ENCODE measurements at places on chromosomes 4 and X. TPM values are rescaled to one million over a fixed set of nuclear protein-coding genes. Genes with fewer than 3 reads are reported as not detected.

DNA sequence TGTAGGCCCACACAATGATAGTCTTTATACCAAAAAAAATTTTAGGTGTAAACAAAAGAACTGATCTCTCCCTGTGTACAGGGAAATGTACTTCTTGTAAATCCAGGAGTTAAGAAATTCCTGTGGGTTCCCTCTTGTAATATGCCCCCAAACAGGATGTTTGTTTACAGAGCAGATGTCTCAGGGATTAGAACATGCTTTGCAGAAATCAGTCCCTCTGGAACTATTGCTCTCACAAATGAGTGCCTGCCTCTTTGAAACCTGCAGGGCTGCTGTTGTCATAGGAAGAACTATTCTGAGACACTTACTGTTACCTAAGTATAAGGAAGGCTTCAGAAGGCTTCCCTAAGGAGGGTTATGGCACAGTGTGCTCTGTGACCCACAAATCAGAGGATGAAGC, 35.6 kb downstream of the PAK3 start:
- DNase-seq = no peak

DNA sequence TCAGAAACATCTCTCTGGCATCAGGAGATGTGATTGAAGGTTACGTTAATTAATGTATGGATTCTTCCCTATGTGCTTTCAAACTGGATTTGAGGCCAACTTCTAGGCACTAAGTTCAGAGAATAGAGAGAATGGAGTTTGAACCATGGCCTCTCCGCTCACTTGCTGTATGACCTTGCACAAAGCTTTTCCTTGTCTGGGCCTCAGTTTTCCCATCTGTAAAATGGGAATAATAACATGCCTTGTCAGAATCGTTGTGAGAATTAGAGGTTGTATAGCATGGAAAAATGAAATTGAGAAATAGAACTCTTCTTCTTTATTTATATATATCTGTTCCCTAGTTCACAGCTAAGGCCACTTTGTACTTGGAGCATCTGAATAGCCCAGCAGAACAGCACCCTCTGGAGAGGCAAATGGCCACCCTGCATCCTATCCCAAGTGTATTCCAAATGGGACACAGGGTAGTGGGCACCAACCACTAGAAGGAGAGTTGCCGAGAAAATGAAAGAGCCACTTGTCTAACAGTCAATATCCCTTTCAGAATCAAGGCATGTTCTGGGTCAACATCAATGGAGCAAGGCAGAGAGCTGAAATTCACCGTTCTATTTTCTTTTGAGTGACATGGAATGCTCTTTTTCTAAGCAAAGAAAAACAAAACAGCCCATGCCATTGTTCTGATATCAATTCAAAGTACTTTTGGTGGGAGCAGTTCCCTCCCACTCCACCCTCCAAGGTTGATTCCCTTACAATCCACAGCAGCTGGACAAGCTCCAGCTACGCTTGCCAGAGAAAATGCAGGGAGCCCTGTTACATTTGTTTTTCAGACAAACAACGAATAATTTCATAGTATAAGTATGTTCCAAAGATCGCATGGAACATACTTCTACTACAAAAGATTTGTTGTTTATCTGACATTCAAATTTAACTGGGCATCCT, 23.3 kb upstream of the MTM1 start:
- no peak for DNase-seq

GRCh38 chr4:53986062-53986461, 78.3 kb downstream of the CHIC2 start:
- no peak for DNase-seq

DNA sequence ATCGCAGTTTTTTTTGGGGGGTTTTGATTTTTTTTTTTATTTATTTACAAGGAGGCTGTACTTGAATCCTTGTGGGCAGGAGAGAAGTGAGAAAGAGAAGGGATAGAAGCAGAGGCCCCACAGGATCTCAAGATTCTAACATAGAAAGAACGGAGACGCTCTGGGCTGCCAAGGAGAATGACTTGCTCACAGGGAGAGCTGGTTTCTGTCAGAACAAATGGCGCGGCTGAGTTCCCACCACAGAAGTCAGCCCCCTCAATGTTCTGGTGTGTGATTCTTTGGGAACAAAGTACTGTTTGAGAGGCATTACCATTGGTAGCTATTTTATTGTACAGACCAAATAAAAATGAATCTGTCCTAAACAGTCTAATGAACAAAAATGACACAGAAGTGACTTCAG, 80.6 kb downstream of the ATXN3L start:
- DNase-seq = no peak

DNA sequence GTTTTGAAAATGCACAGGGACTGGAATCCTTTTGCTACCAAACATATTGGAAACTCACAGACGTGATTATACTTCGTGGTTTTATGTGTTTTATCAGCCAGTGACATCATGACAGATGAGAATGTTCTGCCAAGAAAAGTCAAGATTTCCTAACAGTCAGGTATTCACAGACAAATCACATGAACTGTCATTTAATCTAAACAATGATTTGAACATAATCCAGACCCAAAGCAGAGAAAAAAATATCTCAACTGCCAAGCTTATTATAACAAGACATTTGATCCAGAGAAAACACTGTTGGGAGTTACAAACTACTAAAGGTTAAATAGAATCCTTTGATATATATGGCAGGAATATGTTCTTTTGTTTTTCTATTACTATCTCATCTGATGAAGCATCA, 635.9 kb upstream of the FRG1 start:
- no peak for DNase-seq

- no peak for DNase-seq
These were observed 875.4 kb upstream of the PRKX start for GRCh38 chrX:4588893-4589292.

DNA sequence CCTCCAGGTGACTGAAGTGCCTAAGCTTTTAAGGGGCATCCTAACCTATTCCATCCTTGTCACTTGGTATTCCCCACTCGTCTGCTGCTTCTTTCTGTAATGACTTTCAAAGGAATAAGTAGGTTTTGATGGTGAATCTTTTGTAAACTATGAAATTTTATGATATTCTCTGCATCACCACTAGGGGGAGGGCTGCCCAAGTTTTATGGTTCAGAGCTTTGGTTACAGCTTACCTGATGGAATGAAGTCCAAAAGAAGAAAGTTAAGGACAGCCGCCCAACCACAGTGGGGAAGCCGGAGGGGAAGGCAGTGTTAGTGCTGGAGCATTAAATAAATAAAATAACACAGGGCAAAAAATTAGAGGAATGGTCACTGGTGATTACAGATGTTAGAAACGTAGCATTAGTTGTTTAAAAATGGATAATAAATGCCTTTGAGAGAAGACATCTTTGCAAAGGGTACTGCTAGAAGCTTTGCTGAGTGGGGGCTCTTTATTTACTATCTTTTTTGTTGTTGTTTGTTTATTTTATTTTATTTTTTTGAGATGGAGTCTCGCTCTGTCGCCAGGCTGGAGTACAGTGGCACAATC, 204.9 kb downstream of the GBA3 start:
- DNase-seq = no peak

DNA sequence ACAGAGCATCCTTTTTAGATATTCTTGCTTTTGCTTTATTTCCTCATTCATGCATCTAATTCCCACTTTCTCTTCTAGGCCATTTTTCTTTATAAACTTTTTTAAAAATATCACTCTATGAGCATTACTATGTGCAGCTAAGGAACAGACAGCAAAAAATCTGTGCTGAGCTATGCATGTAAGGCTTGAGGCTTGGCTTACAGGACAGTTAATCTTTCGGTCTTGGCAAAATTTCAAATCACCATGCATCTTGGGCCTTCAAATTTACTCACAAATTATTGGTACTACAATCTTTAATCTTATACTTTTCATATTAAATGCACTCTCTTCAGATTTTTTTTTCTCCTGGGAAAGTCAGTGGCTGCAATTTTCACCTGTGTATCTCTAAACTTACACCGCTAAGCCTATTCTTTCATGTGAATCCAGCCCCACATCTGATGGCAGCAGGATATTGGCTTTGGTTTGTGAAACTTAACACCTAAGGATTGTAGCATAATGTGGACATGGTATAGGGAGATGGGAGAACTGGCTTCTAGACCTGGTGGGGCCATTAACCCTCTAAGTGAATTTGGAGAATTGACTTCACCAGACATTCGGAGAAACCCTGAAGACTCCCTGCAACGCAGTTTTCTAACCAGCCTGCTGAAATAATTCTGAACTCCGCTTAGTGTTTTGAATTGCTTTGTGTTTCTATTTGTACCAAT, 278.3 kb downstream of the SPRY1 start:
- no peak for DNase-seq

- no peak for DNase-seq
These were observed 63.2 kb downstream of the MGST2 start for GRCh38 chr4:139728840-139729239.

GRCh38 chr4:113397114-113397701, 347.8 kb downstream of the ANK2 start:
- no peak for DNase-seq

DNA sequence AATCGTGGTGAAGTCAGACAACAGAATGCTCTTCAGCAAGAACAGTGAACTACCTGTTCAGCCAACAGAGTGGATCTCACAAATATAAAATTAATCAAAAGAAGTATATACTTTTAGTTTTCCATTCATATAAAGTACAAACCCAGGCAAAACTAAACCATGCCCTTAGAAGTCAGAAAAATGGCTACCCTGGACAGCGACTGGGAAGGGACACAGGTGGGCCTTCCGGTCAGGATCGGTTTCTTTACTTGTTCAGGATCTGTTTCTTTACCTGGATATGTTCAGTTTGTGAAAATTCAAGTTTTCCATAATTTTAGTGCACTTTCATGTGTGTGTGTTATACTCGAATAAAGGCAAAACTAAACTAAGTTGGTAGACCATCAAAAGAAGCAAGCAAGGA, 12.4 kb upstream of the GPR173 start:
- DNase-seq = no peak

DNA sequence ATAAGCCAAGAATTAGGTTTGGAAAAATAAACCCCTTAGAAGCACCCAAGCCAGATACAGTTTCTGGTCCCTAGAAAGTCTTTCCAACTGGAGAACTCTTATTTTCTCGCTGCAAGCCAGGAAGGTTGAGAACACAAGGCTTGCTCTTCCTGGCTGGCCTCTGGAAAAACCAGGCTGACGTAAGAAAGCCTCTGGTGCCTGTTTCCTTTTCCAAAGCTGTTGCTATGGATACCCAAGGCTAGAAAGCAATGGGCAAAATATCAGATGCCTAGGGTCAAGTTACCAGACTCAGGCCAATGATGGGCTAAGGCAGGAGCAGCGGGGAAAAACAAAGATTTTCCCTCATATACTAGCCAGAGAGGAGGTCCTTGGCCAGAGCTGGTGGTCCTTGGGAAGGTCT, 281.6 kb downstream of the KLHL13 start:
- no peak for DNase-seq

DNA sequence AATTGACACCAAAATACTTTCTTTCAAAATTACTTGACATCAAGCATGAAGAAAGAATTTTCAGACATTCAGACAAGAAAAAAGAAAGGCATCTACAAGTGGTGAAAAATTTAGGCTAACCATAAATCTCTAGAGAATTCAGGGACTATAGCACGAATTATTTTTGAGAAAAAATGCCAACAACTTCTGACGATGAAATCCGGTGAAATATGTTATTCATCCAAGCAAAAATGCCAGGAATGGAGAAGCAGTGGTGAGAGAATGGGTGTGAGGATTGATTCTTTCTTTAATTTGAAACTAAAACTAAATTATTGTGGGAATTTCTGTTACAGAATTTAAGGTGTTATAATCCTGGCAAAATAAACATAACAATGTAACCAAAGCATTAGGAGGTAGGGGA, 69.4 kb upstream of the SORBS2 start:
- DNase-seq = no peak

DNA sequence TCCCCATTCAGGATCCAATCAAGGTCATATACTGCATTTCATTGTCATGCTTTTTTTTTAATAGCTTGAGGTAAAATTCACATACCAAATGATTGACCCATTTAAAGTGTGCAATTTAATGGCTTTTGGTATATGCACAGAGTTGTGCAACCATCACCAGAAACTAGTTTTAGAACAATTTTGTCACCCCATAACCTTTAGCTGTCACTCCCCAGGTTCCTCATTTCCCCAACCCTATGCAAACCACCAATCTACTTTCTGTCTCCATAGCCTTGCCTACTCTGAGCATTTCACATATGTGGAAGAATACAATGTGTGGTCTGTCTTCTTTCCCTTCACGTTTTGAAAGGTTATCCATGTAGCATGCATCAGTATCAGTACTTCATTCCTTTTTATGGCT, 1.4 kb upstream of the SMAD1 start:
- no peak for DNase-seq

DNA sequence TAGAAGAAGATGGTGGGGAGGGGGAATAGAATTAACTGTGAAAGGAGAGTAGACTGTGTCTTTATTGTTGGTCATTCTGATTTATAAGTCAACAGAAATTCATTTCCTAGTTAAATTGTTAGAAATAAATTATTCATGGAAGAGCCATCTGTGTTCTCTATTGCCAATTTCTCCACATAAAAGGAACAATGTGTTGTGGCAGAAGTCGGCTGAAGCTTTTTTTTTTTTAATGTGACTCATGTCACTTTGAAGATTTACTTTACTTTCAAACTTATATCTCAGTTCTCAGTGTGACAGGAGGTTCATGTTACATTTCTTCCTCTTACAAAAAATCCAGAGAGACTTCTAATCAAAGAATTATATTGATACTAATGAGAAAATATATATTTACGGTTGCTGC, 60.5 kb downstream of the CPE start:
- DNase-seq = no peak

GRCh38 chr4:140090215-140090731, 63.7 kb downstream of the MAML3 start:
- no peak for DNase-seq

DNA sequence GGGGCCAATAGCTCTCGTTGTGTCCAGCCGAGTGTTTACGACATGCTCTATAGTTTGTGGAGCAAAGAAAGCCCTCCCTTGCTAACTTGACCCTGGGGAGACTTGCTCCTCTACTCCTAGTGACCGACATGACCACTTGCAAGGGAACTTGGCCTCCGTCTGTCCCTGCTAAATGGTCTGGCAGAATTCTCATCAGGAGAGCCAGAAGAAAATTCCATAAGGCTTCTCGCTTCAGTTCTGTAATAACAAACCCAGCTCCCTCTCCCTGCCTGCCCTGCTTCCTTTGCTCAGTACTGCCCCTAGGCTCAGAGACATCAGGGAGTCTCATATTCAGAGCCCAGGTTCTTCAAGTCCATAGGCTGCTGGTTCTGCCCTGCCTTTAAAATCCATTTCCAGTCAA, 13.0 kb downstream of the DOCK11 start:
- DNase-seq = no peak

GRCh38 chr4:184907216-184907615, 81.4 kb upstream of the ACSL1 start:
- DNase-seq = no peak

The BGN gene
- total RNA-seq = 63.9 TPM

The HTR2C gene
- total RNA-seq = not detected

The CT45A1 gene
- not detected for total RNA-seq

The SHROOM3 gene
- total RNA-seq = 32.4 TPM

The FAM53A gene
- total RNA-seq = 33.7 TPM

The MTMR8 gene
- 1.4 TPM for total RNA-seq

The NDNF gene
- 5.9 TPM for total RNA-seq

The PAK3 gene
- total RNA-seq = 28.8 TPM

The NPY1R gene
- 3.6 TPM for total RNA-seq

The MAGEB2 gene
- not detected for total RNA-seq

The SAP30 gene
- total RNA-seq = 27.7 TPM
